ENCODE measurements at places on chromosomes 13 and 19.

GRCh38 chr13:104872153-104872552, 1663.3 kb downstream of the EFNB2 start:
- DNase-seq = no peak

DNA sequence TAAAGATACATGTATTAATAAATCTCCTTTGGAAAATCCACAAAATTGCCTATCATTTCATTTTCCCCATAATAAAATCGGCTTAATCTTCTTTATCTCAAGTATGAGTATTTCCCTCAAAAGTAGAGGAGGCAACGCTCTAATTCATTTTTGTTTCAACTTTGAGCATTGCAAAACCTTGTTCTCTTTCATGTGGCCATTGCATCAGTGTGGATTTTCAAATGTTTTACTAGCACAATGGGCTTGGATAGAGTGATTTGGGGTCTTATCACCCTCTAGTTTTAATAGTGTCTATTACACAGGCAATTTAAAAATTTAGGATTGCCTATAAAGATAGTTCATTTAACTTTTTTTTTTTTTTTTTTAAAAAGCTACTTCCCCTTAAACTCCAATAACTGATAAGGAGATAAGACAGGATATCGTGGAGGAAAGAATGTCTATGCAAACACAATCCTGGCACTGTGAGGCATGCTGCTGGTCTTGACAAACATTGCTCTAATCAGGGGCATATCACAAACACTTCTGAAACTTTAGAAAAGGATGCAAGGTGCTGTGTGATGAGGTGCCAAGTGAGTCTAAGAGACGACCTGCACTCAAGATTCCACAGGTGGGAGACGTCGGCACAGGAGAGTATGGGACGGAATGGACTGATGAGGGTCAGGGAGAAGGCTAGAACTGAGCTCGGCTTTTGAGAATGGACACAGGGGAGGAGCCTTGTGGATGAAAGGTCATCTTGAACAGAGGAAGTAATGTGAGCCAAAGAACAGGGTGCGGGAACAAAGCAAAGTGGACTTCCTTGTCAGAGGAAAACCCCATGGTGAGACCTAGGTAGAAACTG, 199.7 kb downstream of the IRS2 start:
- no peak for DNase-seq

- no peak for DNase-seq
These were observed 1253.0 kb downstream of the PCDH17 start for GRCh38 chr13:58884353-58885209.

DNA sequence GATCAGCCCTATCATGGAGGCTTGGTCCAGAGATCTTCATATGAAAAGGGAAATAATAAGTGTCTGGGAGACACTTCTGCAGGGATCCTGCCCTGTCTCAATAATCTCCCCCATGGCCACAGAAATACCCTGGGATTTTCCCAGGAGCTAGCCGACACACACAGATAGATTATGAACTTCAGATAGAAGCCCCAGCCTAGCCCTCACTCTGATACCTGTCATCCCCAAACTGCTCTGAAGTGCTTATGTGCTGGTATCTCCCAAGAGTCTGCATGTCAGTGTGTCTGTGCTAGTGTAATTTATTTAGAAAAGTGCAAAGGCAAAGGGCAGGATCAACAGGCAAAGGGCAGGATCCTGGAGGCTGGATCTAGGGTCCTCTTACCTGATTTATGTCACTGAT, 38.7 kb upstream of the ZNF766 start:
- DNase-seq = no peak

- DNase-seq = no peak
These were observed 56.4 kb upstream of the TPM4 start for GRCh38 chr19:16019691-16020448.

GRCh38 chr13:30972888-30973377, 40.5 kb downstream of the TEX26 start:
- no peak for DNase-seq

GRCh38 chr19:15282311-15282705, 50.0 kb downstream of the BRD4 start:
- DNase-seq = no peak

GRCh38 chr13:113535381-113535781, 44.9 kb upstream of the DCUN1D2 start:
- no peak for DNase-seq

GRCh38 chr13:44044547-44045179, 165.0 kb downstream of the LACC1 start:
- no peak for DNase-seq

DNA sequence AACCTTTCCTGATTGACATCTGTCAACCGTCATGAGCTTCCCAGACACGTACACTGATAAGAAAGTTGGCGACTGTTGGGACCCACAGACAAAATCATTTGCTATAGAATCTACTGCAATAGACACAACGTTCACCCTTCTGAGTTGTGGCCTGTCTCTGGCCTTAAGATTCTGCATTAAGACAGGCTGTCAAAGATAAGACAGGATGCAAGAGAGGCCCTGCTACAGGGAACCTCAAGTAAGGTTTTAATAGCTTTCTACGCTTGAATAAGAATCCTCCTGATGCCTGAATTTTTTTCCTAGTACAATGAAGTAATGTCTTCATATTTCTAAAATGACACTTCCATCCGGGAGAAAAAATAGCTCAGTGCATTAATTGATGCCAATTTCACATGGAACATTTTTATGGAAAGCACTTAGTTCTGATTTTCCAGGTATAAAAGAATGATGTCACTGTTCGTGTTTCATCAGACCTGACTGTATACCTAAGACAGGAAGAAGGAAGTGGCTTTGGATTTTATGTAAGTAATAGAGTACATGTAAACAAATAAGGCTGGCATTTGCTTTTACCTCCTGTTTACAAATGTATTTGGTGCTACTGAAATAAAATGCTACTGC, 275.2 kb upstream of the GPC6 start:
- DNase-seq = no peak

- DNase-seq = no peak
These were observed 13.1 kb downstream of the CILP2 start for GRCh38 chr19:19550972-19551852.

GRCh38 chr13:30037766-30038165, 187.3 kb upstream of the UBL3 start:
- DNase-seq = no peak

DNA sequence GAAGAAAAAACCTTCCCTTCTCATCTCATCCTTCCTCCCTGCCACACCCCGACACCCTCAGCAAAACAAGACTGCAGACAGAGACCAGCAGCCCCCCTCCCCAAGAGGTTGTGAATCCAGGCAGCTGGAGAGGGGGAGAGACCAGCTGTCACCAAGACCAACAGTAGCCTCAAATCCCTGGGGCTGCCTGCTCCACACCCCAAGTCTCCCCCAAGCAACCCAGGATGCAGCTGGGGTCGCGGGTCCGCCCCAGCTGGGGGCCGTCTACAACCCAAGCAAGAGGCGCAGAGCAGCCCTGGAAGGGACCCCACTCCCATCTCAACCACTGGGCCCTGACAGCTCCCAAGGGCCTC, 7.1 kb downstream of the KLF16 start:
- DNase-seq = no peak

DNA sequence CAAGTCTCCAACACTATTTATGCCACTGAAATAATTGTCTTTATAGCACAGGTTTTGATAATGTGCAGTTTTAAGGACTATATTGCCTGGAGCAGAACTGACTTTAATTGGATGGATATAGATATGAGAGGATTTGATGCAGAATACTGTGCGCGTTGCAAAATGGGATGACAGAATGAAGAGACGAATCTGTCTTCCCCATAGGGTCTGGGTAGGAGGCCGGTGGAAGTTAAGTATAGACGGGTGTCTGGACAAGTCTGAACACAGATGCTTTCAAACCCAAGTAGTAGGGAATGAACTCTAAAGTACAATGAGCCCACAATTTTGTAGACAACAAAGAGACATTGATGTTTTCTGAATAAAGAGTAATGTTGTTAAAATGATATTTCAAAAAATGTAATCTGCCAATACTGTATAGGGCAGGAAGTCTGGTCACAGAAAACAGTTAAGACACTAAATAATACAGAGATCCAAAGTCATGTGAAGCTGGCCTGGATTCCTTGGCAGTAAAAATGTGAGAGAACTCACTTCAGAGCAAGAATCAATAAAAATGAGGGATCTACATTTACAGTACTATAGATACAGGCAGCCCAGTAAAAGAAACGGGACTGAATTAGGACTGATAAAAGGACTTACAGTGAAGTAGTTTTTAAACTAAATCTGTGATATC, 125.5 kb downstream of the ENOX1 start:
- no peak for DNase-seq

GRCh38 chr19:29266001-29266400, 53.0 kb upstream of the UQCRFS1 start:
- DNase-seq = no peak

DNA sequence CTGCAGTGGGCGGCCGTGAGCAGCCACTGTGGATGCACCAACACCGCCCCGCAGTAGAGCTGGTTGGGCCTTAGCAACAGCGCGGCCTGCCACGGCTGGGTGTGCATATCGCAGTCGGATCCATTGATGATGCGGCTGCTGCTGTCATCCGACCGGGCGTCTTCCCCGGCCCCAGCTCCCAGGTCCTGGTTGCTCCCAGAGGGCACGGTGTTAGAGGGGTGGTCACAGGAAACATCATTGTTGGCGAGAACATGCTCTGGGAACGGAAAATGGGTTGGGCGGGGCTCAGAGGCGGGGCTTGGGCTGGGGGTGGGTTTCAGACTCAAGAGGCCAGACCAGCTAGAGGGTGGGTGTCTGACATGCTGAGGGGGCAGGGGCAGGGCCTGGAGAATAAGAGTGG, 3.0 kb downstream of the KLK5 start:
- DNase-seq = no peak

GRCh38 chr13:97781891-97782305, 171.6 kb upstream of the IPO5 start:
- DNase-seq = no peak

GRCh38 chr13:102040812-102041211, 361.0 kb downstream of the FGF14 start:
- no peak for DNase-seq

GRCh38 chr19:33374236-33374714, 766 bp downstream of the CEBPG start:
- DNase-seq = peak; percentile 35

DNA sequence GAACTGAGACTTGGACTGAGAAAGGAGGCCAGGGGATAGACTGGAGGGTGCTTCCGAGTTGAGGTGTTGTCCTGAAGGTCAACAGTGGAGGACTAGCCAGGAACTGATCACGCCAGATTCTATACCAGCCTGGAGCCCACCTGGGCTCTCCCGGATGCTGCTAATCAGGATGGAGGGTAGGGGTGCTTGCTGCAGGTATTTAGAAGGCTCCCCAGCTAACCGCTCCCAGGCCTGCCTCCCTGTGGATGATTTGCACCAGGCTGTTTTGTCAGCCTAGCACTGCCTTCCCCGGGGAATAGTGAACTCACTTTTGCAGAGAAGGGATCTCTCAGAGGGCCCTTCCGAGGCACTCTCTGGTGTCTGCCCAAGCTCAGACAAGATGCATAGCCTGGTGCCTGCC, 60.5 kb upstream of the KCTD15 start:
- DNase-seq = no peak

DNA sequence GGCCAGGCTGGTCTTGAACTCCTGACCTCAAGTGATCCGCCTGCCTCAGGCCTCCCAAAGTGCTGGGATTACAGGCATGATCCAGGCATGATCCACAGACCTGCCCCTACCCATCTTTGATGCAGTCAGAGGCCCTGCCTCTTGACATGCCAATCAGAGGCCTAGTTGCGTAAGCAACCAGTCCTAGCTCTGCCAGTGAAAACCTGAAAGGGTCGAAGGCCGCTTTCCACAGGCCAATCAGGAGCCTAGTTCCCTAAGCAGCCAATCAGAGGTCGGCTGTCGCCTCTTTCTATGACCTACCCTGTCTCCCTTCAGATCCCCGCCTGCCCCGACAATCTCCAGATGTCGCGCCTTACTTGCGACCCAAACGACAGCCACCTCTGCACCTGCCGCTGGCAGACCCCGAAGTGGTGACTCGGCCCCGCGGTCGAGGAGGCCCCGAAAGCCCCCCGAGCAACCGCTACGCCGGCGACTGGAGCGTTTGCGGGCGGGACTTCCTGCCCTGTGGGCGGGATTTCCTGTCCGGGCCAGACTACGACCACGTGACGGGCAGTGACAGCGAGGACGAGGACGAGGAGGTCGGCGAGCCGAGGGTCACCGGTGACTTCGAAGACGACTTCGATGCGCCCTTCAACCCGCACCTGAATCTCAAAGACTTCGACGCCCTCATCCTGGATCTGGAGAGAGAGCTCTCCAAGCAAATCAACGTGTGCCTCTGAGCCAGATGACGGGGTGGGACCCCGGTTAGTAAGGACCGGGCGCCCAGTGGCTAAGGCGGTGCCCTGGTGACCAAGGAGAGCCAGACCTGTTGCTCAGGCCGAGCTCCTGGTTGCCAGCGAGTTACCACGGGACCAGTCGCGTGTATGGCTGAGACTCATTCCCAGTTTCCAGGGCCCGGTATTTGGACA, 6.3 kb downstream of the SYDE1 start:
- DNase-seq = no peak

- no peak for DNase-seq
These were observed 35.9 kb upstream of the IGFL1 start for GRCh38 chr19:46193678-46194077.

GRCh38 chr13:110379905-110380341, 72.8 kb downstream of the COL4A2 start:
- DNase-seq = no peak

DNA sequence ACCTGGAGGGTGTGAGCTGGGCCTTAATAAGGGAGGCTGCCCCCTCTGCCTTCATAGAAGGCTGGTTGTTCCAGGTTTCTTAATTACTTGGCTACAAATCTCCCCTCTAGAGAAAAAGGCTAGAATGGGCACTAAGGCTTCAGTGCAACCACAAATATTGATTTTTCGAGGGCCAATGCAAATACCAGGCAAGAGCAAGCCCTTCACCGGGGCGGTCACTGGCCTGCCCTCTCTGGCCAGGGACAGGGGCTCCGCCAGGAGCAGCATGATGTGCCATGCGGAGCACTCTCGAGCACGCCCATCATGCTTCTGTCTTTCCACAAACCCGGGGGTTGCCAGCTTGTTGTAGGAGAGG, 127.8 kb upstream of the SPACA7 start:
- DNase-seq = no peak

DNA sequence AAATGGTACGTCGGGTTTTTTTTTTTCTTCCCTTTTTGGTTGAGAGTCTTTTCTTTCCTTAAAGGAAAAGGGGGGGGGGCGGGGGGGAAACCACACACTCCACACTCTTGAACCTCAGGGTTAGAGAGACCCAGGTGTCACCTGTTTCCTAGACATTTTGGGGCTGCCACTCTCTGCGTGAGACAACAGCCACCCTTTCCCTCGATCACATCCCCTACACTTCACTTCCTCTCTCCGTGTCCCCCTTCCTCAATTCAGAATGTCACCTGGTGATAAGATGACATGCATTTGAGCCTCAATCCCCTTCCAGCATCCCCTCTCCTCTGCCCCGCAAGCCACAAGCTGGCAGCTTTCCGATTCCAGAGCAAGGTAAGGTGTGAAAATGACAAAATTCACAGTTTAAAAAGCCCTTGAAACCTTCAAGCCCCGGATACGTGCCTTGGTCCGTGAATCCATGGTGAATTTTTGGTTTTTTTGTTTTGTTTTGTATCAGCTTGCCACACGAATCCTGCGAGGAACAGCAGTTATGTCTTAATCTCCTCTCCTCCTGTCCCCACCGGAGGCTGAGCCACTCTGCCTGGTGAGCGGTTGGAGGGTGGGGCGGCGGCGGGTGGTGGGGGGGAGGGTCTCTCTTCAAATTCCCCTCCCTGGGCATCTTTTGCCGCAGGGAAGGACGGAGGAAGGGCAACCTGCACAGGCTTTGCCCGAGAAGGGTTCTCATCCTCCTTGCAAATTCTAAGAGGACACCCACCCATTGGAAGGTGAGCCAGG, 4.2 kb downstream of the PTPRS start:
- no peak for DNase-seq

- no peak for DNase-seq
These were observed 50.8 kb downstream of the TSSK6 start for GRCh38 chr19:19464339-19465098.
